ENCODE measurements at places on chromosomes 2 and 18. TPM values are rescaled to one million over a fixed set of nuclear protein-coding genes. Genes with fewer than 3 reads are reported as not detected.

DNA sequence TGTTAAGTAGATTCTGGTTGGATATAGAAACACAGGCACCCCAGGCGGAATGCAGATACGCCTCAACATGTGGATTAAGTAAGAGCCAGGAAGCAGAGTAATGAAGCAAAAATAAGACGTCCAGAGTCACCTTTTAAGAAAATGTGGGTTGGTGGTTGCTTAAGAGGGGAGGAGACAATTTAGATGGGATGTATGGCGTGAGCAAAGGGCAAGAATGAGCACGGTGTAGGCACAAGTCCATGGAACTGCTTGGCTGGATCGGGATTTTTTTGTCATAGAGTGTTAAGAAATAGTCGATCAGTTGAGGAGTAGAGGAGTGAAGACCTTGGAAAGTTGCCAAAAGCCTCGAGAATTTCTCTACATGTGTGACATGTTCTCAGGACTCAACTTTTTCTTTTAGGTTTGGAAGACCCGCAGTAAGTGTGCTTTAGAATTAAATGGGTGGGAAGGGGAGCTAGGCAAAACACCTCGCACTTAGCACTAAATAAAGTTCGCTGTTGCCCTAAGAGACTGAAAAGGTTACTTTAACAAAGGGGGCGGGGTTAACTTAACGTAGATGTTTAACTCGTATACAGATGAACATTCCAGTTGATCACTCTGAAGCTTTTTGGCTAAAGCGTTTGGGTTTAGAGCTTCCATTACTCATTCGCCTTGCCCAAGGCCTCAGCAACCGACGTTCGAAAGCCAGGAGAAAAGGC lies 716 bp upstream of the SLC39A10 start:
- no peak for DNase-seq

- DNase-seq, result no peak
These were observed 125.9 kb downstream of the PLA2R1 start for GRCh38 chr2:159936471-159936870.

GRCh38 chr2:8234757-8235374 lies 447.0 kb upstream of the ID2 start:
- DNase-seq, result no peak

DNA sequence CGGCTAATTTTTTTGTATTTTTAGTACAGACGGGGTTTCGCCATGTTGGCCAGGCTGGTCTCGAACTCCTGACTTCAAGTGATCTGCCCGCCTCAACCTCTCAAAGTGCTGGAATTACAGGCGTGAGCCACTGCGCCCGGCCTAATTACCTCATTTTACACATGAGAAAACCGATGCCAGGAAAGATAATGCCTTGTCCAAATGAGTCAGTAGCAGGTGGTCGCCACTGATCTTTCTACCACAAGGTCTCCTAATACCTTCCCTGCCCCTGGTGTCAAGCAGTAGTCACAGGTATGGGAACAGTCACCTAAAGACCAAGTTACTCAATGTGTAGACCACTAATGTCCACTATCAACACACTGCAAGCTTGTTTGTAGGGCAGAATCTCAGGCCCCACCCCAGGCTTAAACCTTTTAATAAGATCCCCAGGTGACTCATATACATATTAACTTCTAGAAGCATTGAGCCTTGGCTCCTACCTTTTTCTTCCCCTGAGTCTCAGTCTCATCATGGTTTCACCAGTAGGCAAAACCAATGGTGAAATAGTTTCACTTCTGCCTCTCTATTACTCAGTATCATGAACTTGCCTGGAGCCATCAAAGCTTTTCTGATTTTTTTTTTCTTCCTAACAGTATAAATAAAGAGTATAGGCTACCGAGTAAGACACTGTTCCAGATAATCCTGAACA lies 6.9 kb upstream of the EPB41L5 start:
- DNase-seq, result no peak

DNA sequence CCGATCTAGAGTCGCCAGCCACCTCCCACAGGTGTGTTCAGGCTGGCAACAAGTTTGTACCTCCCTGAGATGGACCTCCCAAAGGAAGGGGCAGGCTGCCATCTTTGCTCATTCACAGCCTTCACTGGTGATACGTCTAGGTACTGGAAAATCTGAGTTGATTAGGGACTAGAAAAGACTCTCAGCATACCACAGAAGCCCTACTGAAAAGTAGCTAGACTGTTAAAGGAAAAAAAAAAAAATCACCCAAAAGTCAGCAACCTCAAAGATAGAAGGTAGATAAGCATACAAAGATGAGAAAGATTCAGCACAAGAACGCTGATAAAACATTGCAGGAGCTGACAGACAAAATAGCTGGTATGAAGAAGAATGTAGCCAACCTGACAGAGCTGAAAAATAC lies 128.6 kb upstream of the WDR75 start:
- DNase-seq, result no peak

DNA sequence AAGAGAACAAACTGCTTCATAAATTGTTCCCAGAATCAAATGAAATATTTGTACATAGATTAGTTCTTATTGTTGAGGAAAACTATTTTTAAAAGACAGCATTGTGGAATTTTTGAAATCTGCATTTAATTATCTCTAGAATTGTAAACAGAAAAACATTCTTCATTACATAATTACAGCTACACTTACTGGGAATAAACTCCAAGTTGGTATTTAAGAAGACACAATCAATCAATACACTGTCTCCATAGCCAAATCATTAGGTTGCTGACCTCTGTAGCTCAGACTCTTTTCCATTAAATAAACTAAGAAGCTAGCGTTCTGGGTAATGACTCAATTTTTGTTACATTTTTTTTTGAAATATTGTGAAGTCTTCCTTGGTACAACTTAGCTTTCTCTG lies 70.2 kb upstream of the PIEZO2 start:
- no peak for DNase-seq

- no peak for DNase-seq
These were observed 63.1 kb downstream of the USP40 start for GRCh38 chr2:233503481-233503880.

DNA sequence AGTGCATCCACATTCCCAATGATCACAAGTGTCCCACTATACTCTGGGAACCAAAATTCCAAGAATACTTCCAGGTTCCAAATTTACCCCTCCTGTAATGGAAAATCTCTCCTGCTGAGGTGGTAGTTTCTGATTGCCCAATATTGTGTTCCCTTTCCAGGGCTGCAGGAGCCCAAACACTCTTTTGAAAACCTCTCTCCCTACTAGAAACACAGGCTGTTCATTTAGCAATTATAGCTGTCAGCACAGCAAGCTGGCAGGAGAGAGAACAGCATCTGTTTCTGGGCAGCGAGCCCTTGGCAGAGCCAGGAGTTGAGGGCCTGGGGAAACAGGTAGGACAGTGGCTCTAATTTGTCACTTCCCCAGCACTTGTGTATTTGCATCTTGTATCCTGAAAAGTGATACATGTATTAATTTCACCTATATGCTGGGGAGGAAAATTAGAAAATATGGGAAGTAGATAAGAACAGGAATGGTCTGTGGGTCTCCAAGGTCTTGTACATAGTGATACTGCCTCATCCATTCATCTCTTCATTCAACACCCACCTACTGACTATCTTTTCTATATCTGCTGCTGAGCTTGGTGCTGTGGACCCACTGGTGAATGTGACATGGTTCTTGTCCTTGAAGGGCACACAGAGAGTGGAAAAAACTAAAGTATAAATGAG lies 16.9 kb upstream of the PAIP2B start:
- no peak for DNase-seq

GRCh38 chr2:959457-959856 lies 8.8 kb downstream of the SNTG2 start:
- no peak for DNase-seq

DNA sequence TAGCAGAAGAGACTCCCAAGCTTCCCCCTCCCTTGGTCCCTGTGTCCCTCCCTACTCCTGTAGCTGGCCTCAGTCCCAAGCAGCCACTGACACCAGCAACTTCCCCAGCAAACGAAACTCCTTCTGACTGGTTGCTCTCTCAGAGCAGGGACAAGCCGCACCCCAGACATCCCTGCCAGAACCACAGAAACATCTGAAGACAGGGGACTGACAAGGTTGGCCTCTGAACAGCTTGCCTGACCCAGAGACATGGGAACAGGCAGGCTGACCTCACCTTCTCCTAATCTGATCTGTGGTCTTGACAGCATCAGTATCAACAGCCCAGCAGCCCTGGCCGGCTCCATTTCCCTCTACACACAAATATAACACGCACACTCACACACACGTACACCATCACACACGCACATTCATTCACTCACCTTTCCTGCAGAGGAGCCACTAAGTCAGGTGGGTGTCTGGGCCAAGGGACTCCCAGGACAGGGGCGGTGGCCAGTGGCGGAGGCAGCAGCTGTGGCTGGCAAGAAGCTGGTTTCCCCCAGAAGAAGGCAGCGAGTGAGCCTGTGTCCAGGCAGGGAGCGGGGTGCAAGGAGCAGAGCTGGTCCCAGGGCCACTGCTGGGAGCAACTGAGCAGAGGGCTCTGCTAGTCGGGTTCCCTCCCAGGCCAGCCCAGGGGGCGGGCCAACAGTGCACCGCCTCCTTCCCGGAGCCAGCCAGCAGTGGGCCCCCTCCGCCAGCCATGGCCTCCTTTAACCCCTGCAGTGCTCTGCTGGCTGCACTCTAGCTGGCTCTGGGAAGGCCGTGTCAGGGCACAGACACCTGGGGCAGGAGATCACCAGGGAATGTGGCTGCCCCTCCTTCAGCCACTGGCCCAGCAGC lies 59.1 kb downstream of the TNS1 start:
- DNase-seq, result peak; percentile 73

DNA sequence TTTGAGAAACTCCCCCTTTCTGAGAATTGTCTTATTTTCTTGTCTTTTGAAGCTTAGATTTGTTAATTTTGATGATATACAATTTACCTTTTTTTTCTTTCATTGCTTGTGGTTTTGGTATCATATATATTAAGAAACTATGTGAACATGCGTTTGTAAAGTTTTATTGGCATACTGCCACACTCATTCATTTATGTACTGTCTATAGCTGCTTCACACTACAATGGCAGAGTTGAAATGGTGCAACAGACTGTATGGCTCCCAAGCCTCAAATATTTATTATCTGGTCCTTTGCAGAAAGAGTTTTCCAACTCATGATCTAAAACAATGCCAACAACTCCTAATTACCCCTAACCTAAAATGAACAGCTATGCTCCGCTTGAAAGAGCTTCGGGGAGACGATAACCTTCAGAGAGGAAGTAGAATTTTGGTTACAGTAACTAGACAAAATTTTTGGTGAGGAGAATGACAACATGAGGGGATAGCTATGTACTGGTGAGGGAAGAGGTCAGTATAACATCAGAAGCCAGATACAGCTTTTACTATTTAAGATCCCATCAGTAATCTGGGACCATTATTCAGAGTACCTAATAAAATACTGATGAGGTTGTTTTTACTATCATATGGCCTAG lies 16.1 kb downstream of the PPP3R1 start:
- DNase-seq, result no peak

DNA sequence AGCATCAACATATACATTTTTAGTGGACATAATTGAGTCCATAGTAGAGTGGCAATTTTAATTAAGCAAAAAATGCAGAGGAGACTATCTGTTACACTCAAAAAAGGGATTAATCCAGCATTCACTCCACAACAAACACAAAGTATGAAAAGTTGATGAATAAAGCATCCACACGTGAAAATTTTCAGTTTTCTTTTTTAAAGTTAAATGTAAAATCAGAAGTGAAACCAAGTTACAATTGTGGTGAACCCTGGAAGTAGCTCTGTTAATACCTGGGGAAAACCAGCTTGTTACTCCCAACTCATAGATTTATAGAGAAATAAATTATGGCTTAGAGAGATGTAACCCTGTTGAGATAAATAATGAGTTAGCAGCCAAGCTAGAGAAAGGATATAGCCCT lies 807.8 kb downstream of the TRIB2 start:
- no peak for DNase-seq

- DNase-seq, result no peak
These were observed 22.4 kb downstream of the ALK start for GRCh38 chr2:29898999-29899398.

DNA sequence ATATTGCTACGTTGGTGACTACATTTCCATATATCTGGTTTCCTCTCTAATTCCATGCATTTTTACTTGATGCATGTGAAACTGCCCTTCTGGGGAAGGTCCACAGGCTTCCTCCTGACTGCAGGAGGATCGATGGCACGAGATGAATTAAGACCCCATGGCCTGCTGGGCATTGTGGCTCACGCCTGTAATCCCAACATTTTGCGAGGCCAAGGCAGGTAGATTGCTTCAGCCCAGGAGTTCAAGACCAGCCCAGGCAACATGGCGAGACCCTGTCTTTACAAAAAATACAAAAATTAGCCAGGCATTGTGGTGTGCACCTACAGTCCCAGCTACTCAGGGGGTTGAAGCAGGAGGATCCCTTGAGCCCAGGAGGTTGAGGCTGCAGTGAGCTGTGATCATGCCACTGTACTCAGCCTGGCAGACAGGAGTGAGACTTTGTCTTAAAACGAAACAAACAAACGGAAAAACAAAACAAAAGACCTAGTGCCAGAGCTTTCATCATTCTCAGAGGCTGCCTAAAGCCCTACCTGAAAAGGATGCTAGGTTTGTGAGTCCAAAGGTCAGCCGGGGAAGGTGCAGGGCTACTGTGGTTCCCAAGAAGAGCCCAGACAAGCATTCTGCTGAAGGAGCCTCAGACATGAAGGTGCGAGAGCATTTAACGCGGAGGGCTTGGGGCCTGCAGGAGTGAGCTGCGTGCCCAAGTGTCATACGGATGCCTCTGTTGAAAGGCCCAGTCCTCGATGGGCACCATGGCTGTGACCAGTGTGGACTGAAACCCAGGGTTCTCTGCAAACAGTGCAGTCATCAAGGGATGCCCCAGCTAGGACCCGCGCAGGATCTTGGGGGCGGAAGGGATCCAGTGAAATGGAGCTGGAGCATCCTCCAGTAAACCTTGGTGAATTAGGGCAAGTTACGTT lies 21.6 kb downstream of the GPR55 start:
- peak; percentile 23 for DNase-seq

- no peak for DNase-seq
These were observed 194.7 kb upstream of the ERBB4 start for GRCh38 chr2:212733273-212733672.

DNA sequence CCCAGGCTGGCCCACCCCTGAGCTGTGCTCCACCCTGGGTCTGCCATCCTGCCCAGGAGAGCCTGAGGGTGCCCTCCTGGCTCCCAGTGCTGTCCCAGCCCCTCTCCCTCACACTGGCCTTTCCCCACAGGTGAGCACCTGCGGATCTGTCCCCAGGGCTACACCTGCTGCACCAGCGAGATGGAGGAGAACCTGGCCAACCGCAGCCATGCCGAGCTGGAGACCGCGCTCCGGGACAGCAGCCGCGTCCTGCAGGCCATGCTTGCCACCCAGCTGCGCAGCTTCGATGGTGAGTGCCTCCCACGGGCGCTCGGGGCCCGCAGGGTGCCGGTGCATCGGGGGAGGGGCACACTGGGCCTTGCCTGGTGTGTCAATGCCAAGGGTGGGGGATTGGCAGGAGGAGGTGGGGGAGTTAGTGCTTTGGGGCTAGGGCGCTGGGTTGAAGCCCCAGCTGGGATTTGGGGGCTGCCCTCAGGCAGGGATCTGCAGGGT lies 23.5 kb downstream of the GPC1 start:
- peak; percentile 32 for DNase-seq

GRCh38 chr18:49094979-49095632 lies 144.3 kb upstream of the SMAD7 start:
- no peak for DNase-seq

GRCh38 chr2:240165034-240165433 lies 24.6 kb upstream of the OTOS start:
- no peak for DNase-seq

GALR1 gene
- not detected for total RNA-seq

CIDEA gene
- total RNA-seq, result not detected

SP140 gene
- 61.4 TPM for total RNA-seq

CCDC68 gene
- not detected for total RNA-seq

TNFAIP6 gene
- total RNA-seq, result not detected

SLC5A7 gene
- total RNA-seq, result not detected

REG3G gene
- not detected for total RNA-seq

GMPPA gene
- total RNA-seq, result 32.6 TPM

ABHD1 gene
- total RNA-seq, result 0.77 TPM

PROM2 gene
- total RNA-seq, result 0.82 TPM
